ENCODE measurements at places on chromosomes 7 and 10. TPM values are rescaled to one million over a fixed set of nuclear protein-coding genes. Genes with fewer than 3 reads are reported as not detected.

LRRN3 gene
- total RNA-seq, result 3.7 TPM

RPEL1 gene
- total RNA-seq, result not detected

RNF32 gene
- total RNA-seq, result 1.1 TPM

TDRD1 gene
- 0.06 TPM for total RNA-seq

CDNF gene
- total RNA-seq, result 3.1 TPM

NXPH1 gene
- 0.23 TPM for total RNA-seq

STEAP4 gene
- 4.4 TPM for total RNA-seq

RAB19 gene
- 4.7 TPM for total RNA-seq

KEL gene
- total RNA-seq, result 3.2 TPM

OR2A5 gene
- not detected for total RNA-seq

BAMBI gene
- 32.5 TPM for total RNA-seq

SEMA4G gene
- total RNA-seq, result 8.5 TPM

HK1 gene
- 58.3 TPM for total RNA-seq

GNGT1 gene
- not detected for total RNA-seq
